IPS DF 19.7 (cell line): ENCODE measurements at places on chromosomes 1 and 21.

DNA sequence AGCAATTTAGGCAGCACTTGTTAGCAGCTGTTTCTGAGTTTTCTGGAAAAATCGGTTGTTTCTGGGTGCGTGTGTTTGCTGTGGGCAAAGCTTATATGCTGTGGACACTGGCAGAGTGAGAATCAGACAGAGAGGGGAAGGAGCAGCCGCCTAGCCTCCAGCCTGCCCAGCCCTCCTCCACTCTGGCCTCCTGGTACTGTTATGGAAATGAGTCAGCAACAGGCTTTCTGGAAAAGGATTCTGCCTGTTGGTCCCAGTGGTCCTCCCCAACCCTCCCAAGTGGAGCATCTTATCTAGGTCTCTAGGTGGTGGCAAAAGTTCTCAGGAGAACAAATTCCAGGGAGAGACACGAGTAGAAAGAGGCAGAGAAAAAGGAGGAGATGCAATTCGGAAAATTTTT is 42.2 kb upstream of the GOLT1A start:
- no peak for DNase-seq

DNA sequence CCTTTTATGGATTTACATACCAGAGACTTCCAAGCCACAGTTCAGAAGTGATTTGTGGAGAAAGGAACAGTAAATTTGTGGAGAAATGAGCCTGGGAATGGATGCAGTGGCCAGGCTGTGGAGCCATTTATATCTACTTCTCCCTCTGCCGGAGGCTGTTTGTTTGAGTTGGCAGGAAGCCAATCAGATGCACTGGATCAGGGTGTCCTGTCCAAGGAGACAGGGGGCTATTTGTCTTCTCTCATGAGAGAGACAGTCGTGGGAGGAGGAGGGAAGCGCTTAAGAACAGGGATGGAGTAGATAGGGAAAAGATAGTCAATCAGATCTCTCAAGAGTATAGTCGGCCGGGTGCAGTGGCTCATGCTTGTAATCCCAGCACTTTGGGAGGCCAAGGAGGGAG is 2.8 kb upstream of the HAPLN2 start:
- DNase-seq: no peak

- no peak for DNase-seq
Measured at GRCh38 chr1:111593403-111594305, 25.9 kb upstream of the RAP1A start.

DNA sequence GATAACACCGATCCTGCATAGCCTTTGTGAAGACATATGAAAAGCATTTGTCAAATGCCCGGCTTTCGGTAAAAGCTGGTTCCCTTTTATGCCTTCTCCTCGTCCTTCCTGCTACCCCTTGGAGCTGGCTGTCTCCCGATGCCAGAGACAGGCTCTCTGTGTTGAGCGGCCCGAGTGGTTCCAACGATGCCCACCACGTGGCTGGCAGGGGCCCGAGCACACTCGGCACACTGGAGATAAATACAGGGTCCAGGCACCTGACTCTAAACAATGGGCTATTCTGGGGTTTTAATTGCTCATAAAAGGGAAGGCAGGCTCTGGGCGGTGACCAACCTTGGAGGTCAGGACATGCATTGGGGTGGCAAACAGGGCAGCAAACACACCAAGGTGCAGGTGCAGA is 207.1 kb downstream of the HIVEP3 start:
- DNase-seq: no peak

DNA sequence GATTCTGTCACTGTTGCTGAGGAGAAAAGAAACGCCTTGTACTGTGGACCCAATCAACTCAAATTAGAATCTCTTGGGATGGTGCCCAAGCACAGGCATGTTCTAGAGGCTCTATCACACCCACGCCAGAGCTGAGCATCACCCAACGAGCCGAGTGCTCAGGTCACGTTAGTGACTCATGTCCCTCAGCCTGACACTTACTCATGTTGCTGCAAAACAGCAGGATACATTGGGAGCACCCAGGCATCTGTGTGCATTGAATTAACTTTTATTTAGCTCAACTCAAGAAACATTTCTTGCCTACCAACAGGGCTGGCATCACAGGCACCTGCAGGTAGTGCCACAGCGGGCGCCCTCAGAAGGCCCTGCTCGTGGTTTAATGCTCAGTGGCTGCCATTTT is 149.8 kb downstream of the ETS2 start:
- no peak for DNase-seq

DNA sequence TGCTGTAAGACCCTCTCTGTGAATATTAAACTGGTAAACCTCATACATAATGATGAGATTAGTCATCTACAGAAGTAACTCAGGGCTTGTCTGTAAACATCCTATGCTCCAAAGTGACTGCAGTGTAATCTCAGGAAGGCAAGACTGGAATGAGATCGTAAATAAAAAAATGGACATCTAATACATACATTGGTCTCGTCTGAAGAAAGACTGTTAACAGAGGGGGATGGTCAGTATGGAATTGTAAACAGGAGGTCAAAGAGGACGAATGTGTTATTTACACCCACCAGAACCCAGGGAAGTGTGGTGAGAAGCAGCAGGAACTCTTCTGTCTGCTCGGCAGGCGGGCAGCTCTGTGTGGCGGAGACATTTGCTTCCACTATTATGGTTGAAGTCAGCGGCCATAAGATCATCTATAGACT is 51.4 kb downstream of the DISC1 start:
- no peak for DNase-seq

- no peak for DNase-seq
Measured at GRCh38 chr21:31537872-31538576, 121.5 kb upstream of the SOD1 start.

DNA sequence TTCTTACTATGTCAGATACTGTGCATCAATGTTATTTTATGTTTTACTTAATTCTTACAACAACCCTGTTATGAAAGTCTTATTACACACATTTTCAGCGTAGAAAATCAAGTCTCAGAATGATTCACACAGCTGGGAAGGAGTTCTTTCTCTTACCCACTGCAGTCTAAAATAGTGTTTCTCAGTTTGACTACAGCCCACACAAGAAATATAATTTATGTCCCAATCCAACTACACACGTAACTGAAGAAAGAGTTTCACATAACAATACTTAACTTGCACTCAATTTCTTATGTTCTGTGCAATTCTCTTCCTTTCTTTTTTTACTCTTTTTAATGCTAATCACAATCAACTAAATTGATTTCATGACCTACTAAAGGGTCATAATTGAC is 252.8 kb upstream of the ADGRL2 start:
- DNase-seq: no peak

- DNase-seq: no peak
Measured at GRCh38 chr1:220957233-220957605, 78.0 kb downstream of the HLX start.

DNA sequence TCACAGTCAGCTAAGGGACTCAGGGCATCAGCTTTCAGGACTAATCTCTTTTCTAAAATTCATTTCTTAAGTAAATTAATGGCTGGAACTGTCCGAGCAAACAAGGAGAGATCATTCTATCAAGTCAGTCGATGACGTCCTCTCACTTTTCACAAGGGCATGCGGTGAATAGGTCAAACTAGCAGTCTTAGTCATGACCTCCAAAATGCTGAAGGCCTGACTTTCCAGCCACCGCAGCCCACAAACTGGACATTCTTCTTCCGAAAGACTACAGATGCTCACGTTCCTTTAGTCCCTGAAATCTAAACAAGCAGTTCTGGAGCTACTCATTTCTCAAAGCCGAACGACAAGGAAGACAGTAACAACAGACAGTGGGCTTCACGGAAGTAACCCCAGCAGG is 127.9 kb downstream of the TIAM1 start:
- no peak for DNase-seq

- no peak for DNase-seq
Measured at GRCh38 chr21:37206496-37206895, 60.6 kb downstream of the VPS26C start.

DNA sequence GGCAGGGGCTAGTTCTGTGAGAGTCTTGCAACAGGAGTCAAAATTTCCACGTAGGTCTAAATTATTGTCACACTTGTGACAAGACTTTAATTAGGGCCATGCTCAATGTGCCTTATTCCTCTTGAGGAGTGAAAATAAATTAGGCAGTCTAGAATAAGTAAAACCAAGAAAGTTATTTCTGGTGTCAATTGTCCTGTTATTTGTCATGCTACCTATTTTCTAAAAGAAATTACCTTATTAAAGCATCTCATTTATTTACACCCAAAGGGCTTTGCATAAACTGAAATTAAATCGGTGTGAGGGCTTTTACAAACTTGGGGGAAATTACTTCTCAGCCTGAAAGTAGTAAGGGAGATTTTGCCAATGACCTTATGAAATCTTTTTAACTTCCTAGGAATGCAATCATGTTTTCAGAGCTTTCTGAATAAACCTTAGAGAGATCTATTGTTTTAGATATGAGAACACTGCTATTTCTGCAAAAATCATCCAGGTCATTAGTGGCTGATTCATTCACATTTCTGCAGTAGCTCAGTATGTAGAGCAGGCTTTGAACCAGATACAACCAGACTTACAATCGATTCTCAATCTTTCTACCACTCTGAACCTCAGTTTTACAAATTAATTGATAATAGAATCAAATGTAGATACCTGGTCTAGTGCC is 221.2 kb upstream of the SAMSN1 start:
- DNase-seq: no peak

DNA sequence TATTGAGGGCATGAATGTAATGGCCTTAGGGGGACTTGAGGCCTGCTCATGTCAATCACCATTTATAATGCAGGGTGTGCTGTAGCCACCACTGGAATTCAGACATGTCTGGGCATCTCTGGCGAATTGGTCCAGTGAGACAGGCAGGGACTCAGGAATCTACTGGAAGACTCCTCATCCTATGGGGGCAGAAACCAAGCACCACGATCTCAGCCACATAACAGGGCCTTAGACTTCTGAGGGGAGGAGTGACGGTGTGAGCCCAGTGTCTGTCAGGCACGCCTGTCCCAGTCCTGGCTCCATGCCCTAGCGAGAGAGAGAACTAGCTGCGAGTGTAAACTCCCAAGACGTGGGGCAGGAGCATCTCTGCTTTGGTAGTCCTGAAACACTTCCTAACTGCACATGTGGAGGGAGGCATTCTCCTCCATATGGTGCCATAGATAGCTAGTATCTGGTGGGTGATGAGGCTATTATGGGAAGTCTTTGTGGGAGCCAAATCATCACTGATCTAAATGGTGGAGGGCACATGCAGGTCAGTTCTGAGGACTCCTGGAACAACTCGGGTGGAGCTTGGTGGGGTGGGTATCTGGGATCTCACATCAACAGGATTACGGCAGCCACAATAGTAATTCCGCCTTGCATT is 29.8 kb upstream of the KIAA0040 start:
- no peak for DNase-seq

- DNase-seq: no peak
Measured at GRCh38 chr21:39616211-39616772, 3.6 kb downstream of the B3GALT5 start.

DNA sequence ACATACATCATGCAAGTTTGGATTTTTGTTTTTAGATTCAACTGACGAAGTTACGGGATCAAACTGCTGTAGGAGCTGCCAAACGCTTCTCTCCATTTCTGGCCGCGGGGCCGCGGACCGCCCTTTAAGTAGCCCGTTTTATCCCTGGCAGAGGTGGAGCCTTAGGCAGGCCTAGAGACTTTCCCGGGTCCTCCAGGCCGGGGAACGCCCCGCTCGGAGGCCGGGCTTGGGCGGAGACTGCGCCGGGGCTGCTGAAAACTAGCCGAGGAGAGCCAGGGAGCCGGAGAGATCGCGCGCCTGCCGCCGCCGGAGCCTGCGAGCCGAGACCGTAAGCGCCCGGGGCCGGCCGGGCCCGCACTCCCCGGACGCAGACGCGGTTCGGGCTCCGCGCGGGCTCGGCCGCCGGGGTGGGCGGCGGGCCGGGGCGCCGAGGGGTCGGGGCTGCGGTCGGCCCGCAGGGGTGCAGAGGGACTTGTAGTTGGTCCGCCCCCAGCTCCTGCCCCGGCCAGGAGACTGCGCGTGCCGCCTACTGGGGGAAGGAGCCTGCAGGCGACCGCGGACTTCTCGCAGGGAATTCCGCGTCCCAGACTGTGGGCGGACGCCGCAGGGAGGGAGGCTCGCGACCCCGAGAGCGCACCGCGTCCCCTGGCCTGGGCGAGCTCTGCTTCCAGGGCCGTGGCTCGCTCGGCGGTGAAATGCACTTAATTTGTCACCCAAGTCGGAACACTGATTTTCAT is at the start of gene EPHX1:
Gene EPHX1, plus strand, starts transcription at position 283 of the 737 bp plus-strand sequence. CDS start 18,606 bp downstream, outside the sequence.
- no peak for DNase-seq

DNA sequence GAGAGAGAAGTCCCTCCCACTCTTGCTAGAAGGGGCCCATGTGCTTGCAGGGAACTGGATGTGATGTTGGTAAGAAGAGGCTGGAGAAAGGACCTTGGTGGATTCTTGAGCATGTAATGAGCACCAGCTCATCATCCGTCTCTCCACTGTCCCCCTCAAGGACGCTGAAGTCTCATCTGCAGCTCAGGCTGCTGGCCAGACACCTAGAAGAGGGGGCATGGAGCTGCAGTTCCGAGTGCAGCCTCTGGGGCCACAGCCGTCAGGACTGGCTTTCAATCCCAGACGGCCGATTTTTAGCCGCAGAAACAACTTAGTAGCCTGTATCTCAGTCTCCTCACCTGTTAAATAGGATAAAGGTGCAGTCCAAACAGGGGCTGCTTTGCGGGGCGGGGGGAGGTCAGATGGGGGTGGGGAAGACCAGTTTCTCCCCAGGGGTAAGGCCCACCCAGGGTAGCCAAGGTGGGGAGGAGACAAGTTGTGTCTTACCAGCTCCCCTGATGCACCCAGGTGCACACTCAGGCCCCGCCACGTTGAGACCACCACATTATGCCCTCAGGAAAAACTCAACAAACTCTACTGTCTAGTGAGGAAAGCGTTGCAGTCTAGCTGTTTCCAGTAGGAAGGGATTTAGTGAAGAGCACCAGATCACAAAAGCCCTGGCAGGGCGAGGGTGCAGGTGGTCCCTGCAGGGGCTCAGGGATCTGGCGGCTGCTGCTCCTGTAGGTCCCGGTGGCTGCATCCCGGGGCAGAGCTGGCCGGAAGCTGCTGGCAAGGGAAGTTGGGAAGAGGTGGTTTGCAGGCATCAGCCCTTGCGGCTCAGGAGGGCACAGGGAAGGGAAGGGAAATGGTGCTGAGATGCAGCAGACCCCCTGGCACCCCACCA is 29.5 kb downstream of the LDLRAP1 start:
- no peak for DNase-seq
